ENCODE measurements at places on chromosomes 6 and 20.

DNA sequence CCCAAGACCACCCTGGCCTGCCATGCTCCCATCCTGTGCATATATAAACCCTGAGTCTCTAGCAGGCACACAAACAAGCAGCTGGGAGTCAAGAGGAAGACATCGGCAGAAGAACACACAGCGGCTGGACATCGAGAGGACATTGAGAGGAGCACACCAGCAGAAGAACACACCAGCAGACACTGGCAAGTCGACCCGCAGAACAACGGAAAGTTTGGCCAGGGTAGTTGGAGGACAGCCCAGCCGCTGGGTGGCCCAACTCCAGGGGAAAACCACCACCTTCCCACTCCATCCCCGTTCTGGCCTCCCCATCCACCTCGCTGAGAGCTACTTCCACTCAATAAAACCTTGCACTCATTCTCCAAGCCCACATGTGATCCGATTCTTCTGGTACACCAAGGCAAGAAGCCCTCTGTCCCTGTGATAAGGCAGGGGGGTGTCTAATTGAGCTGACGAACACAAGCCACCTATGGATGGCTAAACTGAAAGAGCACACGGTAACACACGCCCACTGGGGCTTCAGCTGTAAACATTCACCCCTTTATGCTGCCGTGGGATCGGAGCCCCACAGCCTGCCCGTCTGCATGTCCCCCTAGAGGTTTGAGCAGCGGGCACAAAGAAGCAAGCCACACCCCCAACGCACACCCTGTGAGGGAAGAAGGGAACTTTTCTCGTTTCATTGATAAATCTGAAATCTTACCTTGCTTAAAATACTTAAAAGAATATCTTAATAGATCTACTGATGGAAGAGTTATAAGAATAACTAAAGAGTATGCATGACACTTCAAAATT is 13.8 kb downstream of the TMX4 start:
- no peak for DNase-seq

GRCh38 chr20:61557621-61558020 is 305.6 kb downstream of the CDH4 start:
- no peak for DNase-seq

GRCh38 chr20:37234254-37234581 is 27.4 kb downstream of the GHRH start:
- DNase-seq, result no peak

DNA sequence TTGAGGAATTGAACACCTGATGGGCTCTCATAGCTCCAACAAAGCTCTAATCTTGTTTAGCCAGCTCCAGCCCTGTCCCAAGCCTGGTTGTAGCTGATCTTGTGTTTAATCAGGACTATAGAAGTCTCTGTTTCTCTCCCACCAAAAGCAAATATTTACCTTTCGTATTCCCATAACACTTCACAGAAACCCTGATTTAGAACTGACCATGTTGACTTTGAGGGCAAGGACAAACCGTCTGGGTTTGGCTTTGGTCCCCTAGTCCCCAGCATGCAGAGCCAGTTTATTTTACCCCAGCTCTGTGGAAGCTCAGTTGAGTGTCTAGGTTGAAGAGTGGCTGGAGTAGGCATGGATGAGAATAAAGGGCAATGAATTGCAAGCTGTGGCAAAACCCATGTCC is 18.0 kb upstream of the SIM1 start:
- no peak for DNase-seq

GRCh38 chr20:26209171-26209941 is 512.7 kb upstream of the ZNF337 start:
- no peak for DNase-seq

- DNase-seq, result no peak
These were observed 34.1 kb downstream of the BANF2 start for GRCh38 chr20:17733767-17734304.

DNA sequence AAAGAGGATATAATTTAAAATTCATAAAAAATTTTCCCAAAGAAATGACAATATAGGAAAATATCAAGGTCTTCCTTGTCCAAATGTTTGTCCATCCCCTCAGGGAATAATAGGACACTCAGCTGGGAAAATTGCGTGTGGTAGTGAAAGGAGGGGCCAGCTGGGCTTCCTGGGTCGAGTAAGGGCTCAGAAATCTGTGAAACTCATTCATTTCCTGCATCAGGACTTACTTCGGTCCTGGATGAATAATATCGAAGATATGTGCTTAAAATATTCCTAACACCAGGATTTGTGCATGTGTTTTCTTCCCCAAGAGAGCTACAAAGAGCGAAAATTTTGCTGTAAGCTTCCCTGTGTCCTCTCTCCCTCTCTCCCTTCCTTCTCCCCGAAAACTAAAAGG is 118.2 kb upstream of the GJE1 start:
- no peak for DNase-seq

GRCh38 chr6:163438940-163439335 is 24.4 kb downstream of the QKI start:
- DNase-seq, result no peak

- DNase-seq, result no peak
These were observed 79.4 kb upstream of the FRMD1 start for GRCh38 chr6:168158213-168158979.

GRCh38 chr20:4070323-4071177 is 55.2 kb upstream of the RNF24 start:
- DNase-seq, result no peak

- DNase-seq, result no peak
These were observed 59.6 kb downstream of the LINC00237 start for GRCh38 chr20:21046413-21047070.

- no peak for DNase-seq
These were observed 50.2 kb downstream of the HDAC2 start for GRCh38 chr6:113920663-113921267.

DNA sequence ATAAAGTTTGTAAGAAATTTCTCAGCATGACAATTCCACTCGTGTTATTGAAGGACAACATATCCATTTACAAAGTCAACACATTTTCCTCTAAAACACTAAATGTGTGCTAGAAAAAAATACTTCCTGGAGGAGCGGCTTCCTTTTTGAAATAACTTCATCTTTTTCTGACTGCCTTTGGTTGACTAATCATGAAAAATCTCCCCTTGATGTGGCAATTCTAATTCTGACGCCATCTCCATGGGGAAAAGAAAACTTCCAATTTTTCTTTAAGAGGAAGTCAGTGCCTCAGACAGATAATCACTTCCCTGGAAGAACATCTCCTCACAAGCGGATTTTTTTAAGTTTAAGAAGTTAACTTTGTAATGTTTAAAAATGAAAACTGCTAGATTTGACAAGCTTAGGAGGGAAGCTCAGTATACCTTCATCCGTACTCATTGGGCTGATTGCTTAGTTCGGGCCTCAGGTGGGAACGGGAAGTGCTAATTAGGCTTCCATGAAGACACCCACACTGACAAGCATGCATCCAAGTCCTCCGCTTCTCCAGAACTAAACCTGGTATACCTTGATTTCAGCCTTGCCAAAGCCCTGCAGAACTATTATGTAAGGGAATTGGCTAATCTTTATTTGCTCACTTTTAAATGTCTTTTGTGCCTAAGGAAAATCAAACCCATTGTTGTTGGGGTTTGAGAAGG is 35.1 kb upstream of the DUSP22 start:
- DNase-seq, result no peak

DNA sequence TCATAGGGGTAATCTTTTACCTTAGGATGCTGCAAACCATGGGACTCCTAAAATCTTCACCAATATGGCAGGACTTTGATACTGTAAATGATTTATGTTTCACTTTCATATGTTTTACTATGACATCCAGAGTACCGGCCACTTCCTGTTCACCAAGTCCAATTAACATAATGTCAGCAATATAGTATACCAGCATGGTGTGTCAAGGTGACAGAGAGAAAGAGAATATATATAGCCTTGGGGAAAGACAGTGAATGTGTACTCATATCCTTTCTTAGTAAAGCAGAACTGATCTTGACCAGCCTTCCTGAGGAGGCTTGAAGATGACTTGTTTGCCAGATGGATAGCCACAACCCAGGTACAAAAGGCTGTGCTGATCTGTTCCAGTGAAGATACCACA is 127.9 kb downstream of the NRN1 start:
- DNase-seq, result no peak

- no peak for DNase-seq
These were observed 43.3 kb downstream of the CHD6 start for GRCh38 chr20:41574802-41575389.

- no peak for DNase-seq
These were observed 27.5 kb upstream of the NHSL1 start for GRCh38 chr6:138526822-138527235.

GRCh38 chr6:148379966-148380713 is 37.5 kb downstream of the SASH1 start:
- no peak for DNase-seq
